Amniotic stem cell (primary cell): ENCODE measurements at places on chromosomes 11 and 22.
A peak's percentile ranks its signal among the peaks of the same experiment; 100 is the strongest.

GRCh38 chr11:122836916-122837315 lies 1.4 kb upstream of the CRTAM start:
- DNase-seq, result no peak

- no peak for DNase-seq
These were observed 18.7 kb downstream of the ART5 start for GRCh38 chr11:3623121-3623520.

DNA sequence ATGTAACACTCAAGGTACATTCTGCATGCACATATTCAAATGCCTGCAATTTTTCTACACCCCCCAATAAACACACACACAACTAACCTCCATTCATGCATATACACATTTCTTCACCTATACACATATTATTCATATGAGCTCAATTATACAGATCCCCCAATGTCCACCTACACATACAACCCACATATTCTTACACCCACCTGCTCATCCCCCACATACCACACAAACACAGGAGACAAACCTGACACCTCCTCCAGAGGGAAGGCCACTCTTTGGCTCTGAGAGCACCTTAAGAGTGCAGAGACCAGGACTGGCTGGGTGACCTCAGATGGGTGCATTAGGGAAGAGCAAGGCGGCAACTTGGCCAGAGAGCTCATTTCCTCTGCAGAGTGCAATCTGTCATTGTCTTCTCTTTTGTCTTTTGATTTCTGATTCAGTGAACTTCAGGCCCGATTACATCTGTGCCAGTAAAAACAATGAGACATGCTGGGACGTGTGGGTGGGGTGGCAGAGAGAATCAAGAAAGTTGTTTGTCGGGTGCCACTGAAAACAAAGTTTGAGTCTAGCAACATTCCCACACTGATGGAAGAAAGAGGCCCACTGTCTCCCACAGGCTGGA lies 208.4 kb downstream of the NXPE2 start:
- DNase-seq, result no peak

GRCh38 chr11:78798663-78799062 lies 224.0 kb upstream of the NARS2 start:
- DNase-seq, result no peak

DNA sequence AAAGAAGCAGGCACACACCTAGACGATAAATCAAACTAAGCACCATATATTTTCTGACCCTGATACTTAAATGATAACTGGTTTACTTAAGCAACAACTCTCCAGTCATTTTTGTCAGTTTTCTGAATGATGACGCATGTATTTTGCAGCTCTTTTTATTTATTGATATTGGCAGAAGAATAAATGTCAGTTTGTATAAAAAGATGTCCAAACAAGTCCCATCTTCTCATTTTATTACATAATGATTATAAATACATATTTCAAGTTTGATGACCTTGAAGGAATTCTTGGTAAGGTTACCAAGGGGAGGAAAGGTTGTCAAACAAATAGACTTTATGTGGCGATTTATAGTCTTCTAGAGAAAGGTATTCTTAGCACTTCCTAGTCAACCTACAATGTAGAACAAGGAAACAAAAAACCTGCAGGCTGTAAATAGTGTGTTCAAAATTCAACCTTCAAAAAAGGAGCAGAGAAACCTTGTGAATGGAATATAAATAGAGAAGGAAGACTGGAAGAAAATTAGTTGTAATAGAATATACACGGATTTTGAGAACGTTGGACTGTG lies 190.7 kb downstream of the JRKL start:
- DNase-seq, result no peak

- DNase-seq, result no peak
These were observed 2286.3 kb upstream of the RAG2 start for GRCh38 chr11:38884145-38884865.

GRCh38 chr22:28034760-28035401 lies 115.8 kb upstream of the PITPNB start:
- peak; percentile 41 for DNase-seq

DNA sequence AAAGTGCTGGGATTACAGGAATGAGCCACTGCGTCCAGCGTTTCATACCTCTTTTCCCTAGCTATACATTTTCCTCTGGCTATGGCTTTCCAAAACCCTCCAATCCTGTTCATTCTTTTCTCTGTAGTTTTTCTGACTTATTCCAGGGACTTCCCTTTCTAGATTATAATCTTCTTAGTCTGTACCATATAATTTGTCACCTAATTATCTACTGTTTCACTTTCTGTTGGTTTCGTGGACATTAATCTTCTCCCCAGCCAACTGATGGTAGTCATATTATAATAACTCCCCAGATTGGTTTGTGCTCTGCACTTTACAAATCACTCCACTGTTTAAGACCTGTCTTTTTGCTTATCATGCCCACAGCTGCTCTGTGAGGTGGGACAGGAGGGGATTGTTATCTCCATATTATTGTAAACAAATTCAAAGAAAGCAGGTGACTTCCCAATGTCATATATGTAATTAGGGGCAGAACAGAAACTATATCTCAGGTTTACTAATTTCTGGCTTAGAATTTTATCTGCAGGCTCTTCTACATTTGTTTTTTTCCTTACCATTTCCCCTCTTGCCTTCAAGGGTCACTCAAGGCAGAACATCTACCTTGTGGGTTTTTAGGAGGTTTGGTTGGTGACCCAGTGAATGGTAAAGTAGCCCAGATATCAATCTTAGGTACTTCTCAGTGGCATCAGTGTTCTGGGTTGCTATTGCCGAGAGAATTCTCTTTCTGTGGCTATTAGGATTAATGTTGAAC lies 23.9 kb downstream of the STIM1 start:
- DNase-seq, result no peak

GRCh38 chr11:2550606-2550970 lies 105.8 kb downstream of the KCNQ1 start:
- no peak for DNase-seq

DNA sequence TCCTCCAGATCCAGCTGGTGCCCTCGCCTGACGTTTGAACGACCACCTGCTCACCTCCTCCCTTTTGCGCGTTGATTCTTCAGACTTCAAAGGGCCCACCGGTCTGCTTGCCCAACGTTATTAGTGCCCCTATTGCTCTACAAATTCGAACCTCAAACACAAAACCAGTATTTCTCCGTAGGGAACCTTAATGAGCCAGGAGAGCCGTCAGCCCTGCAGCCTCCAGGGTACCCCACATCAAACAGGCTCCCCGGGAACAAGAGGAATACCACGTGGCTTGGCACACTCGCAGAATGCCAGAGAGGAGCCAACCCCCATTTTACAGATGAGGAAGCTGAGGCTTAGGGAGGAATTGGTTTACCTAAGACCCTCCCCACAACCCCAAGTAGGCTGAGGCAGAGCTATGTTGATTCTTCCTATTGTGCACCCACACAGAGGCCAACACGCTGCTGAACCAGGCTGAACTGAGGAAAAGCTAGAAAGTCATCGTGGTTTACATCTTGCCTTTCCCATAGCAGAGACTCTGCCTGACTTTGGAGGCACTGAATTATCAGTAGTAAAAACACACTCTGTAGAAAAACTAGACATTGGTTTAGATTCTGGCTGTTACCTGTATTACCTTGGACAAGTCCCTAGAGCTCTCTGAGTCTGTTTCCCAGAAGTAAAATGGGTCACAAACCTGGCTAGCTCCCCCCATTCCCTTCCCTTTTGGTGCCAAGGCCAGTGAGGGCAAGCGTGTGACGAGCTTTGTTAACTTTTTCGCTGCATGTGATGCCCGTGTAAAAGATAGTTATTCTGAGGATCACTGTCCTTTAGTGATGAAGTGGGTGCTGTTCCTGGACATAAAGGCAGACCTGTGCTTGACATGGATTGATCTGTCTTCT lies 764 bp downstream of the TKFC start:
- DNase-seq, result no peak

- DNase-seq, result no peak
These were observed 23.5 kb downstream of the TYR start for GRCh38 chr11:89201138-89201537.

GRCh38 chr22:44677353-44677840 lies 24.6 kb upstream of the PRR5 start:
- no peak for DNase-seq
